ENCODE measurements at places on chromosomes 7 and 10.
A peak's percentile ranks its signal among the peaks of the same experiment; 100 is the strongest.

DNA sequence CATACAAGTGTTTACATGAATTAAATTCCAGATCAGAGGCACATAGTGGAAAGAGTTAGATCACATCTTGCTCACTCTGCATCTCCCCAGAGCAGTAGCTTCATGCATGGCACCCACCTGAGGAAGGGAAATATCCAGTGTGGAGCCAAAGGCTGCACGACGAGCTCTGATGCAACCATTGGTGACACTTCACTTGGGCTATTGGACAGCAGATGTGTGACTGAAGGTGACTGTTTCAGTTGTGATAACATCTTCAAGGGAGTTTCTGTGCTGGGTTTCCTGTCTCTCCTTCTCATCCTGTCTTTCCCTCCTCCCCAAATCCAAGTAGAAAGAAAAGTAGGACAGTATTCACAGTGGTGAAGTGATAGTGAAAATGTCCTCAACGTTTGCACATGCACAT, 115.0 kb downstream of the TAF3 start:
- no peak for DNase-seq

DNA sequence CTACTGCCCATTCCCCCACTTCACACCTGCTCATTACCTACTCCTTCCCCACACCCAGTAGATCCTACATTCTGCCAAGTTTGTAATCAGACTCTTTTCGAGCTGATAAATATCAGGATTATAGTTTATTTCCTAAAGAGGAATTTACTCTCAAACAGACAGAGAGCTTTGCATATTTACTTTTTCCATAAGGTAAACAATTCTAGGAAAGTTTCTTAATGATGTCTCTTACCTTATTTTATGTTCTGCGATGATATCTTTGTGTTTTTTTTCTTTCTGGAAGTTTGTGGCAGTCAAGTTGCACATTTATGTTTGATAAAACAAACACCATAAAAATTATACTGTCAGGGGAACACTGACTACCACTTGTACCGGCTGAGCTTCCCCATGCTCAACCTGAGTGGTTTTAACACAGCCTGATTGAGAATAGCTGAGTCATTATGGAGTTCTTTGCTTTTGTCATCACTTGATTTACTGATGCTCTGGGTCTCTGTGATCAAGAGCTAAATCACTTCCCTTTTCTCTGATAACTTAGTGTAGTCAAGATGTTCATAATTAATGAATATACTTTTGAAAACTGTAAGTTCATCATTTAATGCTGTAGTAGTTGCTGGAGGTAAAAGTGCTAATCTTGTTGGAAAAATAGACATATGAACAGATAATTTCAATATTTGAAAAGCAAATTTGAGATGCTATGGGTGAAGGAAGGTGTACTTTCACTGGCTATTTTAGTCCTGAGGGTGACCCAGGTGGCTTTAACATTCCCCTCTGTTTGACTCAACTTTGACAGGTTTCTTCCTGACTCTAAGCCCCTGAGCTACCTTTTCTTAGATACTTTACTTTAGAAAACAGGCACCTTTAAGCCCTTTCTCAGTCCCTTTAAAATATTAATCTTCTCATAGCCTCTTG, 1034.5 kb upstream of the LRRTM3 start:
- no peak for DNase-seq

DNA sequence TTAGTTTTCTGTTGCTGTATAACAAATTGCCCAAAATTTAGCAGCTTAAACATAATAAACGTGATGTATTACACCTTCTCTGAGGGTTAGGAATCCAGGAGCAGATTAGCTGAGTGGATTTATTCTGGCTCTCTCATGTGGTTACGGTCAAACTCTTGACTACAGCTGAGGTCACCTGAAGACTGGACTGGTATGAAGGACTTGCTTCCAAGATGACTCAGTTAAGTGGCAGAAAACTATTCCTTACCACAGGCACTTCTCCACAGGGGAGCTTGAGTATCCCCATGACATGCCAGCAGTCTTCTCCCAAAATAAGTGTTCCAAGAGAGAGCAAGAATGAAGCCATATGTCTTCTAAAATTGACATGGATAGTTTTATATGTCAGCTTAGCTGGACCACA, 957.2 kb upstream of the GHITM start:
- no peak for DNase-seq

DNA sequence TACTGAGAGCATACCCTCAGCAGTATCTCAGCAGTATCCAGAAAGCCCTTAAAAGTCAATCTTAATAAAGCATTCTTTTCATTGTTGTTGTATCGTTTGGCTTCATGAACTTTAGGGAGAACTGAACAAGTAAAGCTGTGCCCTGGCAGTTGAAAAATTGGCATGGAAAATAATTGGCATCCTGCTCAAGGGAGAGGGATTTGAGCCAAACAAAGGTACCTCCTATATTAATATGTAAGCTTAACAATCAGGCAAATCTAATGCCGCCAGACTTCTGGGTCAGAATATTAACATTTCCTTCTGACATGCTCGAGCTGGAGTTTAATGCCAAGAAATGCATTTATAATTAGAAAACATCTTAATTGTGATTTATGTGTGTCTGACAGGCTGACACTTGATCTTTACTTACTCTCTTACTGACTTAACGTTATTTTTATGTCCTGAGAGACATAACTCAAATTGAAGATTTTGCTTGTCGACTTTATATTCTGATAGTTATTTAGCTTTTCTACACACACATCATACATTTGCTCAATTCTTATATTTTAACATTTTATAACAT, 42.1 kb upstream of the PCDH15 start:
- DNase-seq, result peak; percentile 39

- no peak for DNase-seq
Observed at GRCh38 chr10:58372607-58373441, 12.4 kb upstream of the TFAM start.

DNA sequence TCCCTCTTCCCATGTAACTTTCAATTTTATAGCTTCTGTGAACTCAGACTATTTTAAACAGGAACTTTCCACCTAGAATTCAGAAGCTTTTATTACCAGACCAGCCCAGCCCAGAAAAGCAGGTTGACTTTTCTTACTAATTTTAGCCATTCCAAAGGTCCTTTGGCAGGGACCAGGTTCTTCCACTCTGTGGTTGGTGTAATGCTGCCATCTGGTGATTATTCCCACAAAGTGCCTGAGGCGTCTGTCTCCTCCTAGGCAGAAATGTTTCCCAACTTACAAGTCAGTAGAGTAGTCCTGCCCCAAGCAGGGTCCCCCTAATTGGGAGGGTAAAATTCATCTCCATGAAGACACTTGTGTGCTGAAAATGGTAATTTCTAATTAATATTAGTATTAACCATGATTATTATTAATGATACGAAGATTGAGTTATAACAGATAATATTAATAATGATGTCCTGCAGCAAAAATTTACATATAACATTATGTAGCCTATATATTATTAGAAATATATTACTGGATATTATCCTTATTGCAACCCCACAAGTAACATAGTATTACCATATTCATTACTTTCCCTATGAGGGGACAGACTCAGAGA, 53.0 kb upstream of the PPP1R17 start:
- peak; percentile 81 for DNase-seq

GRCh38 chr7:66776800-66777442, 36.4 kb downstream of the RABGEF1 start:
- no peak for DNase-seq

DNA sequence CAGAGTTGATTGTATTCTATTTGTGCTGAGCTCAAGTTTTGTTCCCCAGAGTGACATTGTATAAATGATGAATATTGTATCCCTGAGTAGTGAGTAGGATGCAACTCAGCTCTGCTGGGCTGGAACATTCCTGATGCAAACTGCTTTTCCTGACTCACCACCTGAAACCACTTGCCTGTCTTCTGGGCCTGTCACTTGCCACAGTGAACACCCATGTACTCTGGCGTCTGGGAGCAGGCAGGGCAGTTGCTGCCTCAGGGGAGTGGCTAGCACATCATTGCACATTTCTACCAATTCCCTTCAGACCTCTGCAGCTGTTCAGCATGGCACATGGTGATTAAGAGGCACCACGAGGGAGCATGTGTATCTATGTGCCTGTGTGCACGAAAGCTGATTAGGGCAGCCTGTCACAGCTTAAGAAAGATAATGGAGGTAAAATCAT, 157.3 kb downstream of the SND1 start:
- no peak for DNase-seq

- no peak for DNase-seq
Observed at GRCh38 chr7:22121702-22122474, 176.2 kb upstream of the CDCA7L start.

DNA sequence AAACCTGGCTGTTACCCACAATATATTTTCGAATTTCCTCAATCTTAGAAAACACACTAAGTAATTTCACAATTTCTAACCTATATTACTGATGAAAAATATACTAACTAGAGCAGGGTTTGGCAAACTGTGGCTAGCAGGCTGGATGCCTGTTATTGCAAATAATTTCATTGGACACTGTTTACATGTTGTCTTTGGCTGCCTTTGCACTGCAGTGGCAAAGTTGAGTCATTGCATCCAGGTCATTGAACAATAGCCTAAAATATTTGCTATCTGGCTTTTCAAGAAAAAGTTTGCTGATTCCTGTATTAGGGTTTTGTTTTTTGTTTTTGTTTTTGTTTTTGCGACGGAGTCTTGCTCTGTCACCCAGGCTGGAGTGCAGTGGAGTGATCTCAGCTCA, 47.2 kb downstream of the KIF11 start:
- DNase-seq, result no peak

- DNase-seq, result no peak
Observed at GRCh38 chr10:55500931-55501559, 700.0 kb upstream of the PCDH15 start.

DNA sequence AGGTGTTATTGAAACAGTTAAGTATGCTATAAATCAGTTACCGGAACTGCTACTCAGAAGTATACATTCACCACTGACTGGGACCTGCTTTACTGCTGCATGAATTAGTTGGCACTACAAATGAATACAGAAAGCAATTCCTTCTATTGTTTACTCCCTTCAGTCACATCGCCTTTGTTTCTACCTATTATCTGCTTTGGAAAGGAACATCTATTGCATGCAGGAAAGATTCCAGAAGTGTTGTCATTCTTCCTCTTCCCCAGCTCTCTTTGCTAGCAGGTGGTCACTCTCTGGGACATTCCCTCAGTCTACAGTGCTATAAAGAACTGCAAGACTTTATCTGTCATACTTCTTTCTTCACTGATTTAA, 131.3 kb downstream of the ANK3 start:
- DNase-seq, result no peak

DNA sequence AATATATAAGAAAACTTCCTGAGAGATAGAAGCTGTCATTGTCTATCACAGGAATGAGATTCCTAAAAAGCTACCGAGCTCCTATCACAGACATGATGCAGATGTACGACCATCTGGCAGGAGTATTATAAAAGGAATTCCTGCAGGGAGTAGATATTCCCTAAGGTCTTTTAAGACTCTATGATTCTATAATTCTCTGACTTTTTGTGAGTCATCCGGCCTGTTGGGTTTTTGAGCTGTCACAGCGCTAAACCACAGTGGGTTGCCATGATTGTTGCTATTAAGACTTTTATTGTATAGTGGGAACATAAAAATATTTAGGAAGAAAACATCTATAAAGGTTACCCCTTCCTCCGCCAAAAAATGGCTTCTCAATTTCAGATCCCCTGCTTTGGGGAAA, 223.4 kb downstream of the BMPER start:
- no peak for DNase-seq

DNA sequence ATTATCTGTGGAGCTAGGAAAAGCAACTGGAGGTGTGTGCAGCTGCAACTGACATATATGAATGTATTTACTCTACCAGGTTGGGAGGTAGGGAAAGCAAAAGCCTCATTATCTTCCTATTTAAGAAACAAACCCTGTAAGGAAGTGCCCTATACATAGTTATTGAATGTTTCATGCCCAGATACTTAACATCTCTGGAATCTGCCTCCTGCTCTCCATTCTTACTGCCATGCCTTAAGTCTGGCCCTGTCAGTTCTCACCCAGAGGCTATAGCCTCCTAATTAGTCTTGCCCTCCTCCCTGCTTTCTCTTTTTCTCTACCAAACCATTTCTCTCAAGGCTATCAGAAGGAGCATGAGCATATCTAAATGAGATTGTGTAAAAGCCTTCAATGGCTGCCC, 542.6 kb upstream of the LRRN3 start:
- DNase-seq, result no peak

- DNase-seq, result no peak
Observed at GRCh38 chr10:92619368-92619767, 26.4 kb downstream of the KIF11 start.

GRCh38 chr7:117750612-117751563, 122.4 kb downstream of the CTTNBP2 start:
- DNase-seq, result no peak

DNA sequence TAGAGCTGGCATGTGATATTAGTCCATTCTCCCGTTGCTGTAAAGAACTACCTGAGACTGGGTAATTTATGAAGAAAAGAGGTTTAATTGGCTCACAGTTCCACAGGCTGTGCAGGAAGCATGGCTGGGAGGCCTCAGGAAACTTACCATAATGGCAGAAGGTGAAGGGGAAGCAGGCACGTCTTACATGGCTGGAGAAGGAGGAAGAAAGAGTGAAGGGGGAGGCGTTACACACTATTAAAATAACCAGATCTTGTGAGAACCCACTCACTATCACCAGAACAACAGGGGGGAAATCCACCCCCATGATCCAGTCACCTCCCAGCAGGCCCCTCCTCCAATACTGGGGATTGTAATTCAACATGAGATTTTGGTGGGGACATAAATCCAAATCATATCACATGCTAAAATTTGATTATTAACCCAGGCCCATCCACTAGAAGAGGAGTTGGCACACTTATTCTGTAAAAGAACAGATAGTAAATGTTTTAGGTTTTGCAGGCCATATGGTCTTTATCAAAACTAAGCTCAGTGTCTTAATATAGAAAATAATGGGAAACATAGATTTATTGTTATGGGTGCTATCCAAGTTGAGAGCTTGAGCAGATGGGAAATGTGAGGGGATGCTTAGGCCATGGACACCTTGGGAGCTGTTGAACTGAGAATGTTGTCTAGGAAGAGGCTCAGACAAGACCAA, 18.6 kb upstream of the HK1 start:
- no peak for DNase-seq

DNA sequence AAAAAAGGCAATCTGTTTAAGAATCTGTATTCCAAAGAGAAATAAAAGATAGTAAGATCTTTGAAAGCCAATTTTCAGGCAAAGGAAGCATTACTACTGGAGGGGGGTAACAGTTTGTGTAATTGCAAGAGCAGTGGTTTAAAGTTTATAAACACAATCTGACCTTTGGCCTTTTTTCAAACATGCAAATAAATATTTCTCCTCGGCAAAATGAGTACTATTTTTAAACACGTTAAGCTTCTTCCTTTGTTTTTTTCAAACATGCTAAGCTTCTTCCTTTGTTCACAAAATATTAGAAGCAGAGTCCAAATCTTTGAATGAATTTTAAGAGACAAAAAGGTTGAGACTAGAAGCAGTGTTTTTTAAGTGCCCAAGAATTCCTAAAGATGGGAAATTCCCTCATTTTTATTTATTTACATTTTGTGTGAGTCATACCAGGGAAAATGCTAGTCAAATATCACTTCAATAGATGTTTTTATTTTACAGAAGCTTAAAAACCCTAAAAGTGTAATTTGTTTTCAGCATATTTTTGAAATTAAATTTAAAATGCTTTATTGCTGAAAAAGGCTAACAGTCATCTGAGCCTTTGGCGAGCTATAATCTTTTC, 229.3 kb downstream of the GPR37 start:
- DNase-seq, result no peak
